ENCODE measurements at places on chromosomes 4 and X.

- DNase-seq = no peak
Measured at GRCh38 chr4:155552180-155552579, 114.5 kb upstream of the GUCY1A1 start.

DNA sequence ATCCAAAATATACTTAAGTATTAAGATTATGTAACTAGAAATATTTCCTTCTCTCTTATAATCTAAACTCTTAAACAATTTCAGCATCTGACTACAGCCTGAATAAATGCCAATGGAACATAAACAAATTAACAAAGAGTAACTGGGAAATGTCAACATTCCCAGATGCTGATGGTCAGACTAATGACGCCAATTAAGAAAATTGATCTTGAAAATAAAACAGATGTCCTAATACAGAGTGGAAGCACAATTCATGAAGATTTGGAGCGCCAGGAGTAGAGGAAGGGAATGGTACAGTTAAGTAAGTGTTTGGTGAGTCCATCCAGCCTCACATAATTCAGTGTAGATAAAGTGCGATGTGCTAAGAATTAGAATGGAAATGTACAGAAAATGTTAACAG is 203.7 kb upstream of the NWD2 start:
- DNase-seq = no peak

- DNase-seq = no peak
Measured at GRCh38 chrX:9786798-9787635, 788 bp downstream of the SHROOM2 start.

DNA sequence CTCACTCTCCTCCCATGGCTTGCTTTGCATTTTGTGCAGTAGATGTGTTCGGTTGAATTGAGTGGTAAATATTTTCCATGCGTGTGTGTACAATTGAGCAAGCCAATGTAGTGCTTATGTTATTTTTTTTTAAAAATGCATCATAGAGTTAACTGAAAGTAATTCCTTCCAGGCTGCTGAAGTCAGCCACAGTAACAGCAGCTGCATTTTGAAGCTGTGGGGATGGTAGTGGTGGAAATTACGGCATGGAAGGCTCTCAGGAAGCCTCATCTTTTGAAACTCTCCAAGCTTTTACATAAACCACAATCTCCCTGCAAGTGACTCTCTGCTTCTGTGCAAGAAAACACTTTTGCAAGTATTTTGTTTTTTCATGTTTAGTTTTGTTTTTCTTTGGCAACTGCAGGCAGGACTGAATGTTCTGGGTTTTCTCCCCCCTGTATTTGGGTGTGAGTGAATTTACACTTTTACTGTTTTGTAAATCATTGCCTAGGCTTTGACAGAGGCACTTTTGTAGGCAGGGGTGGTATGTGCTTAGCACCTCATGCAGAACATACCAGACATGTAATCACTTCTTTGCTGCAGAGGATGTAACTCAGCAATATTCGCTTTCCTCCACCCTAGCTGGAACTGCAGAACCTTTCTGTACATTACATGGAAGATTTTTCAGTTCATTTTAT is 56.2 kb downstream of the LRRC66 start:
- DNase-seq = no peak

GRCh38 chr4:137345597-137345996 is 186.7 kb downstream of the PCDH18 start:
- no peak for DNase-seq

DNA sequence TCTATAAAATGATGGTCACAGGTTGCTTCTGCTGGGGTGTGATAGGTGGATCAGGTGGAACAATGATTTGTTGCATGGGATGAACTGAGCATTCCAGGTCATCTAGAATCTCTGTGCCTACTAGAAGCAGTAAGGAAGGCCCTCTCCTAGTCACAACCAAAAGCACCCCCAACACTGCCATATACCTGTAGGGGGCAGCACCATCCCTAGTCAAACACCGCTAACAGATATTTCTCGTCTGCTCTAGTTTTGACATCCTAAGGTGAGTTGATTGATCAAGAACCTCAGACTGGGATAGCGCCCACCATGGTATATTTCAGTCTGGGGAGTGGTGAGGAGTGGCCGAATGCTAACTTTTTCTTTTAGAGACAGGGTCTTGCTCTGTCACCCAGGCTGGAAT is 160.2 kb downstream of the NHS start:
- DNase-seq = no peak

DNA sequence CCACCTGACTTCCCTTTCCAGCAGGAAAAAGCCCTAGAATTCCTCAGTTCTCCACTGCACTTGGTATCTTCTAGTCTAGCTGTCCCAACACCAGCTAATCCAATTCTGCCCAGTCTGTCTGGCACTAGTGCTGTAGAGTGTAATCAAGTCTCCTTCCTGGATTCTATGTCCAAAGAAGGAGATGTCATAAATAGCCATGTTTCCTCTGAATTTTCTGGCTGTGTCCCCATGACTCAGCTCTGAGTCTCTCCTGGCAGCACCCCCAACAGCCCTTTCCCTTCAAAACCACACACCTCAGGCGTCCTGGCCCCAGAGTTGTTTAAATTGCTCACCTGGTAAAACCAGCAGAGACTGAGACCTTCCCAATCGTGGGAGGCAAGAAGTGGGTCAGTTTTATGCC is 197.2 kb downstream of the GRXCR1 start:
- DNase-seq = no peak

DNA sequence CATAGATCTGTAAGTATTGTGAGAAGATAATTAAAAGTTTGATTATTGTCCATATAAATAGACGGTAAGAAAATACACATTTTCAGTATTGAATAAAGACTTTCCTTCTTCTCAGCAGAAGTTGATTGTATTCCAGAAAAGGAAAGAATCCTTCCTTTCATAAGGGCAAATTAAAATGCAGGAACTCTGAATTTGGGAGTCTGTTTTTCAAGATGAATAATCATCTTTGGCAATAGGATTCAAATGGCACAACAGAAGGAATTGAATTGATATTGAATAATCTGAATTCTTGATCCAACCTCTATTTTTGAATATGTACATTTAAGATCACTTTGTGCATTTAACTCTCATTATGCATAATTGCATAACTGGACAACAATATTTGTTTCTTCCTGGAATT is 149.3 kb downstream of the DMD start:
- DNase-seq = peak; percentile 9

- DNase-seq = no peak
Measured at GRCh38 chr4:41177016-41177415, 37.3 kb downstream of the APBB2 start.

- peak; percentile 72 for DNase-seq
Measured at GRCh38 chrX:68827848-68828624, 785 bp upstream of the EFNB1 start.

GRCh38 chr4:986428-986878 is 391 bp upstream of the IDUA start:
- DNase-seq = no peak

- peak; percentile 68 for DNase-seq
Measured at GRCh38 chrX:40108959-40109287, 11.2 kb upstream of the BCOR start.

DNA sequence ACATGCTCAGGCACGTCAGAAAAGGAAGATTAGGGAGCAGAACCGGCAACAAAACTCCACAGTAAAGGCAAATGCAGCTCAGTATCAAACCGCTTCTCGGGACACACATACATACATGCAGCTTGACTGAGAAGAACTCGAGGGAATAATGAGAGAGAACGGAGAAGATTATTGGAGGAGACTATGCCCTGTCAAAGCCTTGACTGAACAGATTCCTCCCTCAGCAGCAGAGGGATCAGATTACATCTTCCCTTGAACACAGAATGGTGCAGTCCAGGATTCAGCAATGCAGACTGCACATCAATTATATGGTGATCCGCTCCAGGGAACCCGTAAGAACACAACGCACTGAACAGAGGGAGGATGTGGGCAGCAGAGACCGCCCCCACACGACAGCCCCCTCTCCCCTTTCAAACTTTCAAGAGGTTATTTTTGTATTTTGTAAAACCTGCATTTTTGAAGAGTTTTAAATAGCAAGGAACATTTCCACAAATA is 183.2 kb downstream of the FBXW7 start:
- peak; percentile 80 for DNase-seq

GRCh38 chr4:136861091-136861490 is 671.2 kb downstream of the PCDH18 start:
- DNase-seq = no peak

- no peak for DNase-seq
Measured at GRCh38 chr4:165385126-165385525, 6.3 kb downstream of the CPE start.

GRCh38 chr4:155974996-155975395 is 21.3 kb upstream of the CTSO start:
- DNase-seq = no peak

DNA sequence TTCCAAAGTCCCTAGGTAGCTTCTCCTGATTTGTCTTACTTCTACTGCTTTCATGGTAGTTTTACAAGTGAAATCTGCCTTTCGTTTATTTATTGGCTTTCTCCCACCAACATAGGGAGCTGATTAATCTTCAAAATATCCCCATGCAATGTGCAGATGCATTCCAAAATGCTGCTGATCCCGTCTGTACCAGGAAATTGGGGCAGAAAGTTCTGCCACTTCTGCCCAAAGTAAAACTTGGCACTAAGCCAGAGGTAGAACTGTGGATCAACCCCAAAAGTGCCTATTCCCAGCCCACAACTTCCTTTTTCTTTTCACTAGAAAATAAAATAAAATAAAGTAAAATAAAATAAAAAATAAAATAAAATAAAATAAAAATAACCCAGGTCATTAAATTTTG is 47.3 kb upstream of the PPARGC1A start:
- no peak for DNase-seq

GRCh38 chr4:85756938-85757337 is 282.0 kb downstream of the ARHGAP24 start:
- DNase-seq = no peak

- DNase-seq = no peak
Measured at GRCh38 chr4:111849746-111850284, 295.4 kb upstream of the FAM241A start.

GRCh38 chr4:1598206-1599025 is 85.7 kb downstream of the FAM53A start:
- DNase-seq = no peak

- DNase-seq = no peak
Measured at GRCh38 chr4:35511851-35512250, 732.5 kb downstream of the ARAP2 start.

- DNase-seq = no peak
Measured at GRCh38 chr4:183747931-183748670, 89.0 kb downstream of the TRAPPC11 start.

- DNase-seq = no peak
Measured at GRCh38 chrX:120244735-120245498, 5.7 kb upstream of the ZBTB33 start.

- no peak for DNase-seq
Measured at GRCh38 chrX:9204560-9204959, 170.6 kb upstream of the FAM9B start.

- DNase-seq = no peak
Measured at GRCh38 chrX:153968754-153969124, 2.9 kb downstream of the HCFC1 start.

GRCh38 chrX:135914404-135914803 is 20.9 kb downstream of the SAGE1 start:
- no peak for DNase-seq

DNA sequence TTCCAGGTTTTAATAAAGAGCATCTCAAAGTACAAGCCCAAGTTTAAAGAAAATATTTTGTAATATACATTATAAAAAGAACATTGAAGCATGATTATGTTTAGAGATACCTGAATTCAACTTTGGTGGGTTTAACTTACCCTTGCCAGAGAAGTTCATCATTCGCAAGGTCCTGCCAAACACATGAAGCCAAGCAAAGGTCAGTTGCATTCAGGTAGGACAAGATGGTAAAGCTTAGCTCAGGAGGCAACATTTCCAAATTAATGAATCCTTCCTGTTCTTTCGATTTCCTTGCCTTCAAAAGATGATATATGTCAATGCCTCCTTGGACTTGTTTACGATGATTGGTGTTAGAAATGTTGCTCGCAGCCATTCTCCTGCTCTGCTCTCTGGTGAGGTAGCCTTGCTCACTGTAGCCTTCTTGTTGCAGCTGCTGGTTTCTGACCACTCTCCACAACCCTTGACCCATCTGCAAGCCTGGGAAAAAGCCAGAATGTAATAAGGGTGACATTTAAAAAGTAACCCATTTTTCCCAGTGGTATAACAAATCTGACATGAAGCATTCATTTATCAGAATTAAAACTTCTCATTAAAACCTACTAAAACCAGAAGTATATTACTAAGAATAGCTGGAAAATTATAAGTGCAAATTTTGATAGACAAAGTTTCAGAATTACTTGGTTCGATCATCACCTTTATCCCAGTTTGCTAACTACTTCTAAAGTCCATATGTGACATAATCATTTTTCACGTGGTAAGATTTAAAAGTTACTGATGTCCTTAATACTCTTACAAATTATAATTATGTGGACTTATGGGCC is 20.6 kb downstream of the FBXO8 start:
- no peak for DNase-seq

- peak; percentile 59 for DNase-seq
Measured at GRCh38 chr4:142846729-142847596, 862 bp upstream of the INPP4B start.

- DNase-seq = no peak
Measured at GRCh38 chr4:88599298-88599697, 7.0 kb downstream of the HERC3 start.
